Activated CD4-positive, alpha-beta T cell treated with anti-CD3 and anti-CD28 coated beads for 36 hours (primary cell): ENCODE measurements at places on chromosomes 6 and 20.

DNA sequence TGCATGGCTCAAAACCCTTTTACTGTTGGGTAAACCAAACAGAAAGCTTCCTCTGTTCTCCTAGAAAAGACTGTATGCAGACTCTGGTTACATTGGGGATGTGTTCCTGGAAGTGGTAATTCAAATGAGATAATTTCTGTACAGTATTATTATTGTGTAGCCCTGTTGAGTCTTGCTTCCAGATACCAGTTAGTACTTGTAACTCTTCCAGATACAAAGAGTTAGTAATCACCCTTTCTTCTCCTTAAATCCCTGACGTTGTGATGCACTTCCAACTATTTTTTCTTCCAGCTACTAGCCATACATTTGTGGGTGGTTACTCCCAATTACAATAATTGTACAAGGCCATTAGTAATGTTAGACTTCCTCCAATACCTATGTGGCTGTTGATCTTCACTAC is 42.3 kb upstream of the GRIK2 start:
- no peak for DNase-seq

- no peak for DNase-seq
Observed at GRCh38 chr6:79468587-79468986, 68.6 kb downstream of the LCA5 start.

- peak; percentile 86 for DNase-seq
Observed at GRCh38 chr6:53725791-53726575, 60.4 kb upstream of the KLHL31 start.

DNA sequence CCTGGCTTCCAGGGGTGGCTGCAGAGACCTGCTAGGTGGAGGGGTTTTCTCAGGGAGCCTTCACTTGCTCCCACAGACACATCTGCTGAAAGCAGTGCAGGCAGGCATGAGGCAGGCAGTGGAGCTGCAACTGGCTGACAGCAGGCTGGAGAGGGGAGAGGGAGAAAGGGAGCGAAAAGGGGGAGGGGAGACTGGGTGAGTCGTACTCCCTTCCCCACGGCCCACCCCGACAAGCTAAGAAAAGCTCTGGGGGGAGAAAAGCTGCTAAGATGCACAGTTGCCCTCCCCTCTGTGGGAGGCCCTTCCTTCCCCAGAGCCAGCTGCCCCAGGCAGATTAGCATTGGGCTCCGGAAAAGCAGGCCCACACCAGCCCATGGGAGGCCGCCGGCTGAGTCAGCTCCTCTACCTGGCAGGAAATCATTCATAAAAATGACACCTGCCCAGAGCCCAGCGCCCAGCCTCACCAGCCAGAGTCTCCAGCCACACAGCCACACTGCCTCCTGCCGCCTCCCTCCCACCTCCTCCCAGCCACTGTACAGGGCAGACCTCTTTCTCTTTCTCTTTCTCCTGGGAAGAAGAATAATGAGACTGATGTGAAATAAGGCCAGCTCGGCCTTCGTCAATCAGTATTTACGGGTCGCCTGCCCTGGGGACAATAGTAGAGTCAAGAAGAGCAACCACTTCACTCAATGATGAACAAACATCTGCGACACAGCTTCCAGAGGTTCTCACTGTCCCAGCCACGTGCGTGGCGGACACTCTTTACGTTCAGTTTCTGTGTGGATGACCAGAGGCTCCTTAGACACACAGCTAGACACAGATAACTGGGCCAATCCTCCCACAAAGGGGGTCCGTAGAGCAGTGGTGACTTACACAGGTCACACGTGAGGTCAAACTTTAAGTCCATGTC is 7.7 kb upstream of the C20orf203 start:
- peak; percentile 34 for DNase-seq

GRCh38 chr6:17405944-17406245 is 12.5 kb downstream of the CAP2 start:
- DNase-seq: no peak

GRCh38 chr6:30325873-30326525 is 728 bp upstream of the TRIM39 start:
- peak; percentile 84 for DNase-seq

GRCh38 chr6:75855052-75855451 is 106.0 kb downstream of the MYO6 start:
- peak; percentile 37 for DNase-seq

- no peak for DNase-seq
Observed at GRCh38 chr6:26071135-26071534, 16.1 kb upstream of the HFE start.

DNA sequence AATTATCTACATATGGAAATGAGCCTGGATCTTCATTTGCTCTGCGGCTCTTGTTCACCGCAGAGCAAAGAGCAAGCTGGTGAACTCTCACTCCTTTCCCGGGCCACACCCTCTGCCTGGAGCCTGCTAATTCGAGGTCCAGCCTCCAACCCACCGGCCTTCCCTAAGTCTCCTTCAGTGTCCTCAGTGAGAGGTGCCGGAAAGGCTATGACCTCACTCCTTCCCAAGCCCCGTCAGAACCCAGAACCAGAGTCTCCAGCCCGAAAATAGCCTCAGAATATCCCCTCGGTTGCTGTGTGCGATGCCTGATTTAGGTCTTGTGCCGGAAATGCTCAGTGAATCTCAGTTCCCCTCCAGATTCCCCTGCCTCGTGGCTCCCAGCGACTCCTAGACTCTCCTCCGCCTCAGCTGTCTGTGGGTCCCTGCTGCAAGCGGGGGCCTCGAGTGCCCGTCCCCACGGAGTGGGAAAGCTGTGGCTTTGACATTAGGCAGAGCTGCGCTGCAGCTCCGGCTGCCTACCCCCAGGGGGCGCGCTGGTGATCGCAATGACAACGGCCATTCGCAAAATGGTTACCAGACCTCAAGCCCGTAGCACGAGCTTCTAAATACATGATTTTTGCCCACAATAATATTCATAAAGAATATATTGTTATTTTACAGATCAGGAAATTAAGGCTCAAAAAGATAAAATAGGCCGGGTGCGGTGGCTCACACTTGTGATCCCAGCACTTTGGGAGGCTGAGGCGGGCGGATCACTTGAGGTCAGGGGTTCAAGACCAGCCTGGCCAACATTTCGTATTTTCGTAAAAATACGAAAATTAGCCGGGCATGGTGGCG is 4.1 kb upstream of the BNIP5 start:
- DNase-seq: peak; percentile 84

- no peak for DNase-seq
Observed at GRCh38 chr20:45631184-45631583, at the start of gene WFDC9. Gene WFDC9, minus strand, starts transcription at chr20:45631284. Its CDS starts 21,103 bp downstream, at chr20:45610181.

DNA sequence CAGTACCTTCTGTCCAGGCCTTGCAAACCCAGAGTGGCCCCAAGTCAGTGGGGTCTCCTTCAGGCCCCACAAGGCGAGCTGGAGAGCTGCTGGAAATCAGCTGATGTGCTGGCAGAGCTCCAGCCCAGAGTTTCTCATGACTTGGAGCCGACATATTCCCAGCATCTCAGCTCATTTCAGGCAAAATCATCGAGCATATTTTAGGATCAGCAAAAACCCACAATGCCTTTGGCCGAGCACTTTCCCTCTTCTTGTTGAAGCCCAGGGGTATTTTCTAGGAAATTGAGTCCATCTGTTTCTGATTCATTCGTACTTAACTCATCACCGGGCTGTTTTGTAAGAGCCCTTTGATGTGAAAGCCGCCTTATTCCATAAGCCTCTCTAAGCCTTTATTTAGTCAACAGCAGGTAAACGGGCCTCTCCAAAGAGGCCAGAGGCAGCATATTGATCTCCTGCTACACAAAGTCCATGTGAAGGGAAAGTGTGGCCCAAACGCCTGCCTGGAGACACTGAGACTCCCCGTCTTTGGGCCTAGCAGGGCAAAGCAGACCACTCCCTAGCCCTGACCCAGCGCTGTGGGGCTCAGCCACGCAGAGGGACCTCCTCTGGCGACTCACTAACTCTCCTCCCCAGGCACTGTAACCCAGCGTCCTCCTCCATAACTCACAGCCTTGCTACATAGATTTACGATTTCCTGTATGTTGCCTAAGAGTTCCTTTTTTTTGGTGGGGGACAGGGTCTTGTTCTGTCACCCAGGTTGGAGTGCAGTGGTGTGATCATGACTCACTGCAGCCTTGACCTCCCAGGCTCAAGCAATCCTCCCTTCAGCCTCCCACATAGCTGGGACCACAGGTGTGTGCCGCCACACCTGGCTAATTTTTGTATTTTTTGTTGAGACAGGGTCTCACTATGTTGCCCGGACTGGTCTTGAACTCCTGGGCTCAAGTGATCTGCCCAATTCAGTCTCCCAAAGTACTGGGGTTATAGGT is 12.1 kb upstream of the C20orf203 start:
- DNase-seq: no peak

DNA sequence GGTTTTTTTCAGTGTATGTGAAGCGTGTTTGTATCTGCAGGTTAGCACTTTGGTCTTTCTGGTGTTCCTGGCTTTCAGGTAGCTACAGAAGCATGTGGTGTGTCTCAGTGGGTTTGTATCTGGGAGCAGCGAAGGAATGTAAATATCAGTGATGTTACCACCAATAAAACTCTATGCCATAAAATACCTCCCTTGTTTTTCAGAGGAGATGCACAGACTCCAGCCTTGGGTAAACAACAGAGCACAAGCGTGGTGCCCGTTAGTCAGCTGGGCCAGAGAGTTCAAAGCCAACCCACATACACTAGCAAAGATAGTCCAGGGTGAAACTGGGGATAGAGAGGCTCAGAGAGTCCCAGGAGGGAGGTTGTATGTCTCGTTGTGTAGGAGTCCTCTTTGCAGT is 393.8 kb downstream of the SMOC2 start:
- no peak for DNase-seq

DNA sequence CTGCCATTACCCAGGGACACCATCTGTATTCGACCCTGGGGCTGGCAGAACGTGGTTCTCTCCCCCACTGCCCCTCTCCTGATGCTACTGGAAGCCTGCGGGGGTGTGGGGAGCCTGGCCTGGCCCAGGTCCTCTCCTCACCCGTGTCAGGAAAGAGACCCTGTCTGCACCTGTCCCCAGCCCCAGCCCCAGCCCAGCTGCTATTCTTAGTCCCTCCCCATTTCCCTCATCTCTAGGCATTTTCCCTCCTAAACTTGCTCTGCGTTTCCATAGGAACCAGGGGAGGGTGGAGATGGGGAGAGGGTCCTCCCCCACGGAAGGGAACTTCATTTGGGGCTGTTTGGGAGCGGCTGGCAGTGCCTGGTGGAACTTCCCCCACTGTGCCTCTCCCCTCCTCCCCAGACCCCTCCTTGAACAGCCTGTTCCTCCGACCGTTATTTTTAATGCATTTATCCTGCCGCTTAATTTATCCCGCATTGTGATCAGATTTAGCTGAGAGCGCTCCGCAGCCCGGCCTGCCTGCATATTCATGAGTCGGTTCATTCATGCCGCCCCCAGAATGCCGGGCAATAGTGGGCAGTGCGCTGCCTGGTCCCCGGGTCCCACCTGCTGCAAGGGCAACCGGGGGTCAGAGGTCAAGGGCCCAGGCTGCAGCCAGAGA is 31.8 kb upstream of the DLGAP4 start:
- no peak for DNase-seq

DNA sequence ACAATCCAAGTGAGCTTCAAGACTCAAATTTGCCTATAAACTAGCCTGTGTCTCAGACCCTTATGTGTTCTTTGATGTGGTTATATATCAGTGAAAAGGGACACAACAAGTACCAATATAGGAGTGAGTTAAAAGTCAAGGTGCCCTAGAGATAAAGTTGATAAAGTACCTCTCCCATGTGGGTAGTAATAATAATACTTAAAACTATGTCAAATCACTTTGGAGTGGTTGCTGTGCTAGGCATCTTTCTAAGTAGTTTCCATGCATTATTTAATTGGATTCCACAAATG is 100.4 kb downstream of the BMP5 start:
- no peak for DNase-seq

- no peak for DNase-seq
Observed at GRCh38 chr6:107121964-107122495, 6.7 kb upstream of the BEND3 start.

DNA sequence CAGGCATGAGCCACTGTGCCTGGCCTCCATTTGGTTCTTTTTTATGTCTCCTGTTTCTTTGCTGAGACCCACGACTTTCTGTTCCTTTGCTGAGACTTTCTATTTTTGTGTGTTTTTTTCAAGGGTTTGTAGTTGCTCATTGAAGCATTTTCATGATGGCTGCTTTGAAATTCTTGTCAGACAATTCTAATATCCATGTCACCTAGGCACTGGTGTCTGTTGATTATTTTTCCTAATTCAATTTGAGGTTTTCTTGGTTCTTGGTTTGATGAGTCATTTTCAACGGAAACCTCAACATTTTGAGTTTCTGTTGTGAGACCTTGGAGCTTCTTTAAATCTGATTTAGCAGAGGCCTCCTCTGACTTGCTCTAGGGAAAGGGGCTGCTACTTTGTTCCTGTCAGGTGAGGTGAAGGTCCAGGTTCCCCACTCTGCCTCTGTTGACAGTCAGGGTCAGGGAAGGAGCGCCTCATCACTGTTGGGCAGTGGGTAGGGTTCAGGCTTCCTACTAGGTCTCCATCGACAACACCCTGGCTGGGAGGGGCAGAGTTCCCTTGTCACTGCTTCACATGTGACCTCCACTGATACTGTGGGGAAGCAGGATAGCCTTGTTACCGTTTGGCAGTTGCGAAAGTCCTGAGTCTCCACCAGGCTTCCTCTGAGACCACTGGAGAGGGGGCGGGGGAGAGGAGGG is 67.2 kb upstream of the RNF24 start:
- DNase-seq: peak; percentile 69

- no peak for DNase-seq
Observed at GRCh38 chr20:51871943-51872342, 69.6 kb upstream of the SALL4 start.

- no peak for DNase-seq
Observed at GRCh38 chr6:8642131-8642530, 206.8 kb upstream of the SLC35B3 start.

GRCh38 chr6:116431964-116432595 is 29.1 kb upstream of the CALHM6 start:
- DNase-seq: no peak

DNA sequence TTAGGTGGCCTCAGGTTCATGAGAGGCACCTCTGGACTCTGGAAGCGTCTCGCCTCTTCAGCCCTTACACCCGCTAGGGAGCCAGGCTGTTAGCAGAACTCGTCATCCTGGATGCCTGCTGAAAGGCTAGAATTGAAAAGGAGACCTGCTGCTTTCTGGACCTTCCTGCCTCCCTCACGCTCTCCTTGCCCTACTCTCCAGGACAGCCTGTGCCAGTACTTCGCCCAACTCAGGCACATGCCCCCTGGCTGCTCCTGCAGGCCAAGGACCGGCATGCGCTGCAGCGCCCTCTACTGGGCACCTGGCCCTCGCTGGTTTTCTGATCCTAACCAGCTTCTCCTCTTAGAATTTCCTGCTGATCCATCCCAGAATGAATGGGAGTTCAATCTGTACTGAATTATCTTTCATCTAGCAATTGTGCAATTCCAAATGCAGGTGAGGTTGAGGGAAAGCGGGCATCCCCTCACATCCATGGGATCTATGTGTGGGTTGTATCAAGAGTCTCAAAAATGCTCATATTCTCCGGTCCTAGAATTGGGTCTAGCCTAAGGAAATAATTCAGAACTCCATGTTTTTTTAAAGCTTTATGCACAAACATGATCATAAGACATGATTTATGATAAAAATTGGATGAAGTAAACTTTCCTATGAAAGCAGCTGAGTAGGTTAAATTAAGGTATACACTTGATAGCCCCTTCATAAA is 78.0 kb downstream of the PTPN1 start:
- peak; percentile 89 for DNase-seq

- DNase-seq: no peak
Observed at GRCh38 chr6:21556968-21557721, 36.4 kb upstream of the SOX4 start.
